Skeletal muscle cell (primary cell): ENCODE measurements at places on chromosomes 11 and 22.
A peak's percentile ranks its signal among the peaks of the same experiment; 100 is the strongest.

DNA sequence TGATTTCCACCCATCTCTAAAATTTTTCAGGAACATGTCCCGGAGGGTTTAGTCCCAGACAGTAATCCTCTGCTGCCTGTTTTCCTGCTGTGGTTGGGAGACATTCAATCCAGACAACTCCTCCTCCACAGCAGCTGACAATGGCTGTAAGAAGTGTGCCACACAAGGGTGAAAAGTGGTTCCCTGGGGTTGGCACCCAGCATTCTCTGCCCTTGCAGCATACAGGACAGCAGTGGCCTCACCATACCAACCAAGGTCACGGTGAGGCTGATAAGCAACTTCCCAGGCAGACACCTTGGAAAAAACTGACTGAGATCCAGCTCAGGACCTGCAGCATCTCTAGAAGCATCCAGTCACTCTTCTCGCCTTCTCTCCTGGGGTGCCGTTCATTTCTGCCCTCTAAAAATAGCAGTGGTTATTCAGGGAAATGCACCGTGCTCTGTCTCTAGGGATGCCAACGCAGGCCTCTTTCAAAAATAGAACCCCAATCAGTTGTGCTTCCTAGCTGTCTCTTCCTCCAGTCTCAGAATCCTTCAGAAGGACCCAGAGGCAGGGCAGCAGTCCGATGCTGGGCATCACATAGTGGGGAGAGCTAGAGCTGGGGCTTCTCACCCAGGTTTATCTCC, 241.0 kb downstream of the TENM4 start:
- DNase-seq: no peak

DNA sequence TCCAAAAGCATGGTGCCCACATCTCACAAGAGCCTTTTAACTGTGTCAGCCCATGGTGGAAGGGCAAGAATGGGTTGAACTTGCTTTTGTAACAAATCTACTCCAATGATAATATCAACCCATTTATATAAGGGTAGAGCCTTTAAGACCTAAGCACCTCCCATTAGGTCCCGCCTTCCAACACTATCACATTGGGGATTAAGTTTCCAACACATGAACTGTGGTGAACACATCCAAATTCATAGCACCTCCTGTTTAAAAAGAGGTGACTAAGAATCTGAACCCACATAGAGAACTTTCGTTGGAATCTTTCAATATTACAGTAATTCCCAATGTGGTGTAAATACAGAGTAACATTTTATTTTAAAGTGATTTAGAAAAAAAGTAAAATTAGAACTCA, 9.2 kb upstream of the CNTF start:
- DNase-seq: no peak

DNA sequence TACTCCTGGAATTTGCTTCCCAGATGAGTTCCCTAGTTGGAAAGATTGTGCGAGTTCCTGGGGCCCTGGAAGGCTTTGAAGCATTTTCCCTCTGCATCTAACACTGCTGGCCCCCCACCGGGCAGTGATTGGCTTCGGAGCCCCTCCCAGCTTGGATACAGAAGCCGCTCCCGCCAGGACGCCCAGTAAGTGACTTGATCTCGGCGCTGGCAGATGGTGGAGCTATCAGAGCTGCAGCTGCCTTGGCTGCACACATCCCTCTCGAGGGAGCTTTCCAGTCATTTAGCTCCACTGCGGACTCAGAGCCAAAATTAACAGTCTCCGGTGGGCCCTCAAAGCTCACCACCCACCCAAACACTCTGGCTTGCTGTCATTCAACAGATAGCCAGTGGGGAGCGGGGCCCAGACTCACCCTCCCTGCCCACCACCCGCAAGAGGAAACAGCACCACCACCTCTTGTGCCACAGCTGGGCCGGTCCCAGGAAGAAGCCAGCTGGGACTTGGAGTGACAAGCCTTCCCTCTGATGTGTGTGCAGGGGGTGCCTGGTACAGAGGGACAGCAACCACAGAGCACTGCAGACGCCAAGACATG, 162.3 kb downstream of the TRIM29 start:
- no peak for DNase-seq

DNA sequence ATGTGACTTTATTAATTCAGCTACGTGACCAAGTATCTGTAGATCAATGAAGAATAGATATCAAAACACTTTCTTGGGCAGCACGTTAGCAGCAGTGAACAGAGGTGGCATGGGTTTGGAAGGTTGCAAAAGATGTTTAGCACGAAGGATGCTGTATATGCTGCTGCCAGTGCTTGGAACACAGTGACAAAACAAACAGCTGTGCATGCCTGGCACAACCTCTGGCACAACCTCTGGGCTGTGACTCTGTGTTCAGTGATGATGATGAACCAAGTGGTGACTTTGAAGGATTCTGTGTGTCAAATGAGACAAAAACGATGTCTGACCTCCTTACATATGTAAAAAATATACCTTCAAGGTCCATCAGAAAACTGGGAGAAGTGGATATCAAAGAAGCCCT, 104.7 kb downstream of the TBC1D22A start:
- no peak for DNase-seq

GRCh38 chr11:48013269-48013901, 33.0 kb downstream of the PTPRJ start:
- no peak for DNase-seq

GRCh38 chr11:70853068-70853769, 399.2 kb downstream of the SHANK2 start:
- DNase-seq: no peak

DNA sequence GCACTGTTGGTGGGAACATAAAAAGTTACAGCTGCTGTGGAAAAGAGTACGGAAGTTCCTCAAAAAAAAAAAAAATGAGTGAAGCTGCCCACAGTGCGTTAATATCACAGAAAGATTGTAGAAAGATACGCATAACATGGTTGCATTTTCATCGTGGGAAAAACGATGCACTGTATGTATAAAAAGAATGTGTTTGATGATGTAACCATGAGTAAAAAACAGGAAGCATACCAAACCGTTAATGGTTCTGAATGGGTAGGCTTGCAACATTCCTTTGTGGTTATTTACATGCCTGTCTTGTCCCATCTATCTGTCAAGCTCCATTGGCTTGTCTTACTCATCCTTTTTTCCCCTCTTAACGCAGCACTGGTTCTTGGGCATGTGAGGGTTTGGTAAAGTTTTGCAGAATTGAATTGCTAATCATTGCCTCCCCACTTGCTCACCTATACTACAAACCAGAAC, 33.8 kb upstream of the DKK3 start:
- peak; percentile 94 for DNase-seq

- DNase-seq: no peak
These were observed 15.8 kb upstream of the ETS1 start for GRCh38 chr11:128603003-128603696.

- no peak for DNase-seq
These were observed 13.5 kb downstream of the MCAT start for GRCh38 chr22:43129426-43130425.

DNA sequence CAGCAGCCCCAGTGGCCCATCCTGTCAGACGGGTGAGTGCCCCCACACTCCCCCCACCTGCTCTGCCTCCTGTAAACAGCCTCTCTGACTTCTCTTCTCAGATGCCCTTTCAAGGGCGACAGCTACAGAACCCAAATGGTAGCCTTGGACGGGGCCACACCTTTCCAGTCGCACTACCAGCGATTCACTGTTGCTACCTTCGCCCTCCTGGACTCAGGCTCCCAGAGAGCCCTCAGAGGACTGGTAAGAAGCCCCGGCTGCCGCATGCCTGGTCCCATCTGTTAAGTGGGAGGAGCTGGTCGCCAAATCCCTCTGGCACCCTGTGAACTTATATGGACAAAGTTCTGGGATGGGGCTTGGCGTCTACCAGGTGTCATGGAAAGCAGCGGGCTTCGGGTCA, 6.2 kb downstream of the ZP1 start:
- DNase-seq: no peak

- no peak for DNase-seq
These were observed 94.3 kb upstream of the BMAL1 start for GRCh38 chr11:13183094-13183825.

- peak; percentile 98 for DNase-seq
These were observed 242.6 kb upstream of the FAT3 start for GRCh38 chr11:91981995-91982394.

DNA sequence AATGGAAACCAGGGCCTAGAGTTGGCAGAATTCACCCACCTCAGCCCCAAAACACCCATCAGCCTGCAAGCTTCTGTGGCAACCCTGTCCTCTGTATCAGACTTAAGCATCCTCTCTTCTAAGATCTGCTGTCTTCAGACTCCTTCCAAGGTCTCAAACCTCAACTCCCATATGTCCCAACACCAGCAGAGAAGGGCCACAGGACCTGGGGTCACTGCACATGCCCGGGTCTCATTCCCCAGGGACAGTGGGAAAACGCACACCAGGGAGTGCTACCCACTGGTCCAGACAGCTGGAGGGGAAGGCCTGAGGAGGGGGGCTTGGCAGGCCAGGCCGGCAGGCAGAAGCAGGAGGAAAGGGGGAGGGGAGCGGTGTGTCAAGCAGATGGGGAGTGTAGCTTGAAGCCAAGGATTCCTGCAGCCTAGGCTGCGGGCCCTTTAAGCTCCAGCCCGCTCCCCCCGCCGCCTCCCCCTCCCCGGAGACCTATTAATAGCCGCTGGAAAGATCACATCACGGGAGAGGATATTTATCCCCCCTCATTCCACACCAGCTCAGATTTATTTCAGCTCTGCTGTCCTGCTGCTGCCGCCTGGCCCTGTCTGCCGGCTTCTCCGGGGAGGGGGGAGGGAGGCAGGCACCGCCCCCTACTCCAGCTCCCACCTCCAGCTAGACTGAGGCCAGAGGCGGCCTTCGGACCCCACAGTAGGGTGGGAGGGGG, 16.7 kb downstream of the BCL9L start:
- DNase-seq: peak; percentile 85

DNA sequence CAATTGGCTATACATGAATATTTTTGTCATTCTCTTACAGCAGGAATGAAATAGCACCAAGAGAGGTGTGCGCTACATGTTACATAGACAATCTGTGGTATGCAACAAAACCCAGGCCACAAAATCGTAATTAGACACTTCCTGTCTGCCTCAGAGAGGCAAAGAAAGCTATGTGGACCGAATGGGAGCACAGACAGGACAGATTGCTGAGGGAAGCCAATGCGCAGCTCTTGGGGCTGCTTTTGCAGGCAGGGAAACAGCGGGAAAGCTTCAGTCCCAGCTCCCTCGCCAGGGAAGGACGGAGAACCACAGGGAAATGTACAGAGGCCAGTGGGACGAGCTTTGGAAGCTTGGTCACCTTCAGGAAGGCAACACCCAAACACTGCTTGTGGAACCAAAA, 40.9 kb downstream of the SERPINH1 start:
- no peak for DNase-seq

DNA sequence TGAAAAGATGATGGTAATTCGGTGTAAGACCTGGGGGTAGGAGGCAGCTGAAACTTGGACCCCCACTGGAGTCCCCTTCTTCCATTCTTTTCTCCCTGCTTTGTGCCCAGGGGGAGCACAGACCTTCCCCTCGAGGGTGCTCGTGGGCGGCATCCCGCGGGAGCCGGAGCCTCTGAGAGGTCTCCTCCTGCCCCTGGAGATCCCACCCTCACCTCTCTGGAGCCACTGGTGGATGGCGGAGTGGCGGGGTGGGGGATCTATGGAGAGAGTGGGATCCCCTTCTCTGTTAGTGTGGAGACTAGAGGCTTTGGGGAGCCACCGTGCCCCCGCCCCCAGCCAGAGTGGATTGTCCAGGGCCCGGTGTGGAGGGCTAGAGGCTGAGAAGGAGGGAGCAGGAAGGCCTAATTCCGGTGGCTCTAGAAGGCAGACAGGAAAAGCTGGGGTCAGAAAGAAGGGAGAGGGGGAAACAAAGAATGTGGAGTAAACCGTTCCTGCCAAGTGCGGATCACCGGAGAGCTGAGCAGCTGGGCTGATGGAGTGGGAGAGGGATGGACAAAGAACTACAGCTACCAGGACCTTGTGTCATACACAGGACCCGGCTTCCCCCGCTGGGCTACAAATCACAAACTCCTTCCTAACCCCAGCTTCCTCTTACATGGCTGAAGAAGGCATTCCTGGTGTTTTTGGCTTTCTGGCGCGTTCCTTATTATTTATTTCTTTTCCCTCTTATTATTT, 41.9 kb downstream of the KCNJ1 start:
- DNase-seq: no peak

DNA sequence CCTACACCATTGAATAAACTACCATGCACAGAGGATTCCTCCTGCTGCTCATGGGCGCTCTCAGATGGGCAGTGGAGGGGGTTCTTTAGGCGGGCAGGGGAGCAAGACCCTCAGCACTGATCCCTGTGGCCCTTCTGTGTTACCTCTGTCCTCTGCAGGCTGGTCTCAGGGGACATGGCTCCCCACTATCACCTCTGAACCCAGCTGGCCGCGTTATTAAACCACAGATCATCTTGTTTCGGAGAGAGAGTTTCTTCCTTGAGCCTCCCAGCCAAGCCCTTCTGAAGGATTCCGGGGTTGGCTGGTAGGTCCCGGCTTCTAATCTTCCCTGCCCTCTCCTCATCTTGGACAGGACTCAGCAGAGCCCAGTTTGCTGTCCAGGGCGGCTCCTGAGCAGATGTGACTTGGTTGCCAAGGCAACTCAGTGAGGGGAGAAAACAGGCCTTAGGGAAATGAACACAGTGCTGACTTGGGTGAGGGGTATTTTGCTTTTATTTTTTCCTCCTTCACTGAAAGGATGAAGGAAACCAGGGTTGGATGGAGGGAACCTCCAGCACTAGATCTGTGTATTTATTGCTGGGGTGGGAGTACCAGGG, 13.3 kb downstream of the APOL3 start:
- no peak for DNase-seq

- no peak for DNase-seq
These were observed 9.4 kb upstream of the LAYN start for GRCh38 chr11:111531136-111531535.

- DNase-seq: no peak
These were observed 4786.8 kb upstream of the OR11H1 start for GRCh38 chr22:10741210-10741609.

- no peak for DNase-seq
These were observed 5.1 kb upstream of the KRTAP5-9 start for GRCh38 chr11:71542879-71543777.

DNA sequence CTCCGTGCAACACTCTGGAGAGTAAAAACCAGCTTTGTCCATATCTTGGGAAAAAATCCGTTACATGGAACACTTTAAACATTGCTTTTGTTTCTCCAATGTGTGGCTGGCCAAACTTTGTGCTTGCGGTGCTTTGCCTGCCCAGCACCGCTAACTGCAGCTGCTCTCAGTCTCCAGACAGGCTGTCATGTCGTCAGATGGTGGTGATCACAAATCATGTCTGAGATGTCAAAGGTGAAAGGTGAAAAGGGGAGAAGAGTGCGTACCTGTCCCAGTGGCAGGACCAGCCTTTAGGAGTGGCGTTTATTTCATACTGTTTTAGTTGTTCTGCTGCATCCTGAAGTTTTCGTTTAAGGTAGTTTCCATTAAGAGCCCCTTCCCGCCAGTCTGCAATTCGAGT, 17.1 kb upstream of the AGBL2 start:
- DNase-seq: no peak

GRCh38 chr11:13672576-13673210, 4.2 kb downstream of the FAR1 start:
- no peak for DNase-seq

GRCh38 chr11:61777234-61778090, 14.9 kb downstream of the TMEM258 start:
- no peak for DNase-seq
